ENCODE measurements at places on chromosomes 3 and 15.

GRCh38 chr3:37761043-37761442 lies 100.6 kb upstream of the CTDSPL start:
- DNase-seq, result no peak

DNA sequence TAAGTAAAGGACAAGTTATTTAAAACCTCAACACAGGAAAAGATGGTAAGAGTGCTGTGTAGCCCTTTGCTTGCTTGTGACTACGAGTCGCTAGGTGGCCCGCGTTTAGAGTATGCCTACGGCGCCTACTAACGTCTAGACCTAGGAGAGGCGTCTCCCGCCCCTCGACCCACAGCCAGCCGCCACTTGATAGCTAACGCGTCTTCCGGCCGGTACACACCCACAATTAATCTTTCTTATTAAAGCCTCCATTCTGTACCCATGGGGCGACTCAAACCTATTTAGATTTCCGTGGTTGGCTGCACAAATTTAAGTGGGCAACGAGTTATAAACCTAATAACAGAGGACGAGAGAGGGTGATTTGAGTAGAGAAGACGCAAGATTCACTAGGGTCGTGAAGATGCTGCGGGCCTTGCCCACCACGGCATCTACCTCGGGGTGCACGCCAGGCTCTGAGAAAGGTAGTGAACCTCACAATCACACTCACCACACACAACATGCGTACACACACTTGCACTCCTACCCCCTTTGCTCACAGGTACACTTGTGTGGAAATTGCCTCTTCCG lies 12.0 kb downstream of the SOX2 start:
- no peak for DNase-seq

DNA sequence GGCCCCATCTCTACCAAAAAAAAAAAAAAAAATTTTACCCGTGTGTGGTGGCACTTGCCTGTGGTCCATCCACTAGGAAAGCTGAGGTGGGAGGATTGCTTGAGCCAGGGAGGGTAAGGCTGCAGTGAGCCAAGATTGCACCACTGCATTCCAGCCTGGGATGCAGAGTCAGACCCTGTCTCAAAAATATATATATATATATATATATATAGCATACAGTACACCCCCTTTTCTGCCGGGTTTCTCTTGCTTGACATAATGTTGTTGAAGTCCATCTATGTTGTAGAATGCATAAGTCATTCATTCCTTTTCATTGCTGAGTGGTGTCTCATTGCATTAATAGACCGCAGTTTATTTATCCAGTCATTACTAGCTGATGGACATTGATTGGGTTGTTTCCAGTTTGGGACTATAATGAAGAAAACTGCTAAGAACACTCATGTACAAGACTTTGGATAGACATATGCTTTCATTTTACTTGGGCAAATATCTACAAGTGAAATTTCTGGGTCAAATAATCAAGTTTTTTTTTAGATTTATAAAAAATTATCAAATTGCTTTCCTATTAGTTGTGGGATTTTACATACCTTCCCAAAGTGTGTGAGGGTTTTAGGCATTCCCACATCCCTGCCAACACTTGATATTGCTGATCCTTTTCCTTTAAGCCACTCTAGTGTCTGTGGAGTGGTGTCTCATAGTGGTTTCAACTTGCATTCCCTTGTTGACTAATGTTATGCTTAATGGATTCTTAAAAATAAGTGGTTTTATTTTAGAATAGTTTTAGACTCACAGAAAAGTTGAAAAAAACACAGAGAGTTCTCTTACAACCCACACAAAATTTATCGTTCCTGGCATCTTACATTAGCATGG lies 2.1 kb upstream of the PRR20G start:
- DNase-seq, result no peak

DNA sequence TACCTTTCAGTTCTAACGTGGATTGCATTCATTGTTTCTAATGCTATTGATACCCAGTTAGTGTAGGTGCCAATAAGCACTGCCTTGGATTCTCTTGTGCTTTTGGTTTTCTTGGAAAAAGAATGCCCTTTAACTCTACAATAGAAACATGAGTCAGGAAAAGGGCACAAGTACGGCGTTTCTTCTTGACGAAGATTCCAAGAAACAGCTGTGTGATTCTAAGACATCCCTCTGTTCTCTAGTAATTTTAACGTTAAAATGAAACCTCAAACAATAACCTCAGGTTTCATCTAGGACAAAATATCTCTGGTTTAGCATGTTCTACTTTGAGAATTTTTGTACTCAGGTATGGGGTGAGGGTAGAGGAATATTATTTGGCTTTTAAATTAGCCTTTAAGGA lies 540.5 kb upstream of the ATP11B start:
- DNase-seq, result no peak

DNA sequence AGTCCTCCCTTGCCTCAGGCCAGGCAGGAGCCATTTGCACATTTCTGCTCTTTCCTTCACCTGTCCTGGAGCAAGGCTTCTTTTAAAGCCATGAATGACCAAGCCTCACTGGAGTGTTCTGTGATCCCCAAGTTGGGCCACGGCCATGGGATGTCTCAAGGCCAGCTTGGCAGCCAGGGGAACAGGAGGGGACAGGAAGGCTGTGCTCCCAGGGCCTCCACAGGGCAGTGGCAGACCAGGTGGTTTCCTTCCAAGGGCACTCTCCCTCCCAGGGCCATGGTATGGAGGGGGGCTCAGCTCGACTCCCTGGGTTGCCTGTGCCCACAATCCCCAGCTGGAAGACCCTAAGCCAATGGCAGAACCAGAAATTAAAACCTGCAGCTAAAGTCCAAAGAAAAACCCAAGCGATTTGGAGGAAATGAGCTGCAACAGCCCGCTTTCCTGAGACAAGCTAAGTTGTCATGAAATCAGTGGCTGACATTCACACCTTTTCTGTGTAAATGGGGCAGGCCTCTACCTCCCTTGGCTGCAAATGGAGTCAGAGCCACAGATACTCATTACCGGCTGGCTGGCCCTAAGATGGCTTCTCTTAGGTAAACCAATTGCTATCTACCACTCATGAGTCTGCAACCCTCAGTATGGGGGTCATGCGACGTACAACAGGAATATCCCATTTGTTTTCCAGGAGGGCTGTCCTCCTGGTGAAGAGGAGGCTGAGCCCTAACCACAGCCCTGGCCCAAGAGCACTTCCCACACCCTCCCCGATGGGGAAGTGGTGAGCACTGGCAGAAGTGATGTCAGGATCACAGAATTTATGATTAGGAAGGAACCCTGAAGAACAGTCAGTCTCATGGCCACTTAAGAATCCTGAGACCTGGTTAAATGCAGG lies 83.3 kb downstream of the SNRK start:
- no peak for DNase-seq
